ENCODE measurements at places on chromosomes 16 and 17. TPM values are rescaled to one million over a fixed set of nuclear protein-coding genes. Genes with fewer than 3 reads are reported as not detected.

- DNase-seq = no peak
Measured at GRCh38 chr17:72603420-72604242, 482.8 kb downstream of the SOX9 start.

Gene OR1F1
- polyA plus RNA-seq = not detected

Gene LRRC37A2
- polyA plus RNA-seq = 37.2 TPM

GRCh38 chr17:79923974-79924638 is 84.9 kb upstream of the CBX4 start:
- no peak for DNase-seq

- DNase-seq = no peak
Measured at GRCh38 chr16:31134091-31134571, 1.4 kb downstream of the PRSS8 start.

Gene CFAP119
- 12.8 TPM for polyA plus RNA-seq

GRCh38 chr17:38733982-38734973 is 4.1 kb downstream of the CISD3 start:
- DNase-seq = no peak

DNA sequence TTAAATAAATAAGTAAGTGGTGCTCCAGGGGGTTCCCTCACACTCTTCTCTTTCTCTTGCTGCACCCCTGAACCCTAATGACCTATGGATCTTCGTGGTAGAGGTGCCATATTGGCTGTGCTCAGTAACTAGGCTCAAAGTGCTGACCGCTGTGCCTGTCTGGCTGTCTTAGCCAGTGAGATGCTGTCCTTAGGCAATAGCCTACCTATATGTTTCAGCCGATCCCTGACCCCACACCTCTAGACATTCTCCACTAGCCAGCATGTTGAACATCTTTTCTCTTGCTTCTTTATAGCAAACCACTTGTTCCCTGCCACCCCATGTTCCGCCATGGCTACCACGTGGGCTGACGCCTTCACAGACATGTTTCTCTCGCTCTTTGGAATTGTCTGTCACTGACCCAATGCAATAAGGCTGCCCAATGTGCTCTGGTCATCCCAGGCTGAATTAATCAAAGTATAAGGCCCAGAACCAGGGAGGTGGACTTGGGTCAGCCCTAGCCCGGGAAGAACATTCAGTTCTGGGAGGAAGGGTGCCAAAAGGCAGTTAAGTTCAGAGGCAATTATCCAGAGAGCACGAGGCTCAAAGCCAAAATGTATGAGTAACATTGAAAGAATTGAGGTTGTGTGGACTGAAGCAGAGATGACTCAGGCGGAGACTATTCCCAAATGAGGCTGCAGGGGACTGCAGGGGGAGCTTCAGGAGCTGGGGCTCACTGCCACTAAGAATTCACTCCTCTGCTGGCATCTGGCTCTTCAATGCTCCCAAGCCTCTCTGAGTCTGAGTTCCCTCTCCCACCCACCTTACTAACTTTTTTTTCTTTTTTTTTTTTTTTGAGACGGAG is 28.7 kb upstream of the TNRC6A start:
- DNase-seq = no peak

DNA sequence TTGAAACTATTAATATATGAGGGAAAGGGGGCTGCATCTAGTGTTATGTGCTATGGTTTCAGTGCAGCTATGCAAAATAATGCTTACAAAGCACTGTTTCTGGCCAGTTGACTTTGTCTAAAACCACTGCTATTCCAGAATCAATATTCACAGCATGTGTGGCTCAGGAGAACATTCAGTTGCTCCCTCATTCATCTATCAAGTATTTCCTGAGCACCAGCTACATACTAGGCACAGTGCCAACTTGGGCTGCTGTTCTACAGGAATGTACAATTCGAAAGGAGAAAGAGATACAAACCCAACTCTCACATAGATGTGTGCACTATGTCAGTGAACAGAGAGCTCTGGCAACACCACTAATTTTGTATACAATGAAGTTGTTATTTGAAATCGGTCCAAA is 183.0 kb downstream of the PHKB start:
- no peak for DNase-seq

Gene TPSG1
- polyA plus RNA-seq = 1.1 TPM

GRCh38 chr16:23160082-23160481 is 10.8 kb upstream of the USP31 start:
- no peak for DNase-seq

- no peak for DNase-seq
Measured at GRCh38 chr16:22635357-22635761, 124.7 kb downstream of the NPIPB5 start.

Gene PABPN1L
- polyA plus RNA-seq = not detected

DNA sequence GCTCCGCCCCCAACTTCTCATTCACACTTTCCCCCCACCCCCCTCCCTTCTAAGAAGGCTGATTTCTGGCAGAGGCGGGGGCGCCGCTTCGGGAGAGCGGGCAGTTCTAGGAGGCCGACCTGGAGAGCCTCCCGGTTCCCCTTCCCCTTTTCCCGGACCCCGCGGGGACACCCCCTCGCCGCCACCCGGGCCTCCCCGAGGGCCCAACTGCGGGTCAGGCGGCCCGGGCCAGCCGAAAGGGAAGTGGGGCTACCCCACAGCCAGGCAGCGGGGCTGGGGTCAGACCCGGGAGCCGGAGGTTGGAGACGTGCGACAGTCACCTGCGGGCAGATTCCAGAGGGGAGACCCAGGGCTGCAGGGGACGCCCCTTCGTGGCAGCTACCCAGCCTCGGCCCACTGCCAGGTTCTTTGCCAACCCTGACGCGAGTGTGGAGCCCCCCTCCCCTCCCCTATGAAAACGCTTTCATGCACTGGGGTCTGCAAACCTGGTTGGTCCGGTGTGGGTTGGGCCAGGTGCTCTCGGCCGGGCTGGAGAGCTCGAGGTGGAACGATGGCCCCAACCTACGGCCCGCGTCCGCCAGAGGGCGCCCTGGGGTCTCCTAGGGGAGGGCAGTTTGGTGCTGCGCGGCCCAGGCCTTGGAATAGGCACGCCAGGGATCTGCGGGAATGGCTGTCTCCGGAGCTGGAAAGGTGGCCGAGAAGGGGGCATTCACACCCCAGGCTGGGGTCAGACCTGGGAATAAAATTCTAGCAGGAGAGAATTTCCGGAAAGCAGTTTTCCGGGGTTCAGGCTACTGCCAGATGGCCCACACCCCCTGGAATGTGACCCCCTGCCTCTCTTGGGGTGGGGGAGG is 721 bp upstream of the SOCS3 start:
- DNase-seq = peak; percentile 74

Gene ZSCAN32
- 26.4 TPM for polyA plus RNA-seq

Gene XYLT1
- polyA plus RNA-seq = 7.8 TPM

DNA sequence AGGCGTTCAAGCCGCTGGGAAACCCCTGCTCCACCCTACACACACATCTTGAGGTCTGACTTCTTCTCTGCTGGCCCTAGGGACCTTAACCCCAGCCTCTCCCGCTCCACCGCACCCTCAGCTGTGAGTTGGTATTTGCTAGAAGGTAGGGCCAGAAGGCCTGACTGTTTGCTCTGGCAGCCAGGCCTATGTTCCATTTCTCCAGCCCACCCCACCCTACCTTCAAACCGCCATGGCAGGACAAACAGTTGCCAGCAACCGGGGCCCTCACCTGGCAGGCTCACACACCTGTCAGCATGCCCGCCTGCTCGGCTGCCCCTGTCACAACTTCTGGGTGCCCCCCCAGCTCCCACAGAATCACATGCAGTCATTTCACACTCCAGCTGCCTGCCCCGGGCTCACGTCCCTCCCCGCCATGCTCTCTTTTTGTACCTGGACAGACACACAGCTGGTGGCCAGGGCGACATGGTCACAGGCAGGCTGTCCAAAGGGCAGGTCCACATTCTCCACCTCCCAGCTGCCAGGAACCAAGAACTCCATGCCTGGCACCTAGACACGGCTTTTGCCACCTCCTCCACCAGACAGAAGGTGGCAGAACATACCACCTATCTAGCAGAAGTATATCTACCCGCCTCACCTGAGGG is 2.6 kb upstream of the ATP2A3 start:
- no peak for DNase-seq

DNA sequence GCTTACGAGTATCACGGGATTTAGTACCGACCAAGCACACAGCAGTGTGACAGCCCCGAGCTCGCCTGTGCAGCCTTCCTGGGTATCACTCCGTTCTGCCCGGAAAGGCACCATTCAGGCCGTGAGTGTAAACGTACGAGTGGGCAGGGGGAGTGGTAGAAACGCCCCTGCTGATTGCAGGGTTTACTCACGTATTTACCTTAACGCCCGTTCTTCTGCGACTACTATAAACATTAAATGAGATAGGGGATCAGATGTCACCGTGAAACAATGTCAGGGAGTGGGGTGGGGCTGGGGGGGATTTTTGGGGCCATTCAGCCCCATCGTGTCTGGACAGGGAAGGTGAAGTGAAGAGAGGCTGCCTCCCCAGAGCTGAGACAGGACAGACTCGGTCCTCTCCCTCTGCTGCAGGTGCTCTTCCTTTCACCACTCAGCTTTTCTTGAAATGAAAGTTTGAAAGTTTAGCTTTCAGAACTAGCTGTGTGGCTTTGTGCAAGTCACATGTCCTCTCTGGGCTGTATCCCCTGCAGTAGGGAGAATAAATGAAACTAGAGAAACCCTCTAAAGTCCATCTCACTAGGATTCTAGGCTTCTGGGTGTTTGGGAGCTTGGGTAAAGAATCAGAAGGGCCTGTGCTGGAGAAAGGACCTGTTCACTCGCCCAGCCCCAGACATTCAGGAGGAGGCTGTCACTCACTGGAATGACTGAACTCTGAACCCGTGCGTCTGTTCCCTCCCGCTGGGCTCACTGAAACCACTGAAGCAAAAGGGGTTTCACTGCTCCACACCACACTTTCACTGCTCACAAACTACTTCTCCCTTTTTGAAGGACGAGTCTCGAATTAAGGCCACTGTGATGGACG is 66.7 kb downstream of the RPA1 start:
- DNase-seq = no peak

Gene GLP2R
- polyA plus RNA-seq = not detected

- no peak for DNase-seq
Measured at GRCh38 chr16:66036184-66036583, 330.3 kb upstream of the CDH5 start.

- no peak for DNase-seq
Measured at GRCh38 chr17:48195910-48196309, 88.3 kb downstream of the SNX11 start.

- no peak for DNase-seq
Measured at GRCh38 chr16:29779474-29779873, 1.4 kb downstream of the ZG16 start.

DNA sequence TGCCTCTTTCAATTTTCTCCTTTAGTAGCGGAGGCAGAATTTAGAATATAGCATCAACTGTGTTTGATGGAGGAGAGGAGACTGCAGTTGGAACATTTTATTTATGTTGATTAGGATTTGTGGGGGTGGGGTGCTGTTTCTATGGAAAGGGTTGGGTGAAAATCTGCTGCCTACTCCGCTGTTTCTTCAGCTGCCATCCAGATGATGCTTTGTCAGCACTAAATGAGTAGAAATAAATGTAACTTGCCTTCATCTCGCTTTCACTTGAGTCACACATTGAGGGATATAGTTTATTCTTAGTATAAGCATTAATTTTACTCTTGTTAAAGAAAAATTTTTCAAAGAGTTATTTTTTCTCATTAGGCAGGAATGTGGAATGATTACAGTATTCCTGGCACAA is 42.1 kb downstream of the ABHD15 start:
- no peak for DNase-seq

- no peak for DNase-seq
Measured at GRCh38 chr17:29561554-29562517, 5.0 kb downstream of the ABHD15 start.

Gene MYH13
- polyA plus RNA-seq = 0.40 TPM

- no peak for DNase-seq
Measured at GRCh38 chr17:44331249-44331760, 6.7 kb upstream of the SLC25A39 start.

Gene ACOX1
- polyA plus RNA-seq = 32.4 TPM

- DNase-seq = no peak
Measured at GRCh38 chr16:87329436-87330256, 12.5 kb upstream of the C16orf95 start.

Gene CD300C
- polyA plus RNA-seq = 0.34 TPM

GRCh38 chr17:81992306-81993102 is 15.1 kb downstream of the ASPSCR1 start:
- DNase-seq = no peak

DNA sequence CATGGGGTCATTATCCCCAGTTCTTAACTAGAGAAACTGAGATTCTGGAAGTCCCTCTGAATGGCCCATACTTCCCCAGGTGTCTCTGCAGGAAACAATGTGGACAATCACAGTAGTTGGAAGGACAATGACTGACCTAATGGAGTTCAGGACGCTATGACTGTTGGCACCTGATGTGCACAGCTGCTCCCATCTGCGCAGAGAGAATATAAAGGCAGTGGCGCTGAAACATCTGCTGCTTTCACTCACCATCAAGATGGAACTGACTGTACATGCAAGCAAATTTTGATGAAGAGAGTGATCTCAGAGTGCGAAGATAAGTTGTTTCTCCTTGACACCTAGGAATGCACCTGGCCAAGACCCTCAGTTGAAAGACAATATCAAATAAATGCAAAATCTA is 395.7 kb upstream of the ASIC2 start:
- no peak for DNase-seq

DNA sequence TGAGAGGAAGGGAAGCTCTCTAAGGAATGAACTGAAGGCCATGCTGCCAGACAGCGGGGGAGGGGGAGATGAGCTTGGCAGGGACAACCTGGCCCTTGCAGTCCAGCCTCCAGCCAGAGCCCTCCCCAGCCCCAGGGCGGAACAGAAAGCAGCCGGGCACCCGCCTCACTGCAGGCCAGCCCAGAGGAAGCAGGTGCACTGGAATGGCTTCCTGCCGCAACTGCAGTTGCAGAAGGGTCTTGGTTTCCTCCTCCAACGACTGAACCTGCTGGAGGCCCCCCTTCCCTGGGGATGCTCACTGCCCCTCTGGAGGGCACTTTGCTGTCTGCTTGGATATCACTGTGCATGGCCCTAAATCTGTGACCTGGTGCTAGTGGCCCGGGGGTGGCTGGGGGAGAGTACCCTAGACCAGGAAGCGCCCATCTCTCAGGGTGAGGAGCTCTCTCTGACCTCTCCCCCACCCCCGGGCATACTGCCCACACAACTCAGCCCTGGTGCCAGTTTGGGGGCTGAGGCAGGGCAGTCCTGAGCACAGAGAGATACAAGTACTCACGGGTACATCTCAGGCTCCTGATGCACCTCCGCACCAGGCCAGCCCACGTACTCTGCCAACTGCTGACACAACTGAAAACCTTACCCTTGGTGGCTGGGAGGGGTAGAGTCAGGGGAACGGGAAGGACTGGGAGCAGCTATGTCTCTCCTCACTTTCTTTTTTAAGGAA is 41.1 kb downstream of the MYO18A start:
- no peak for DNase-seq
